ENCODE measurements at places on chromosomes 2 and 18.
A peak's percentile ranks its signal among the peaks of the same experiment; 100 is the strongest.

DNA sequence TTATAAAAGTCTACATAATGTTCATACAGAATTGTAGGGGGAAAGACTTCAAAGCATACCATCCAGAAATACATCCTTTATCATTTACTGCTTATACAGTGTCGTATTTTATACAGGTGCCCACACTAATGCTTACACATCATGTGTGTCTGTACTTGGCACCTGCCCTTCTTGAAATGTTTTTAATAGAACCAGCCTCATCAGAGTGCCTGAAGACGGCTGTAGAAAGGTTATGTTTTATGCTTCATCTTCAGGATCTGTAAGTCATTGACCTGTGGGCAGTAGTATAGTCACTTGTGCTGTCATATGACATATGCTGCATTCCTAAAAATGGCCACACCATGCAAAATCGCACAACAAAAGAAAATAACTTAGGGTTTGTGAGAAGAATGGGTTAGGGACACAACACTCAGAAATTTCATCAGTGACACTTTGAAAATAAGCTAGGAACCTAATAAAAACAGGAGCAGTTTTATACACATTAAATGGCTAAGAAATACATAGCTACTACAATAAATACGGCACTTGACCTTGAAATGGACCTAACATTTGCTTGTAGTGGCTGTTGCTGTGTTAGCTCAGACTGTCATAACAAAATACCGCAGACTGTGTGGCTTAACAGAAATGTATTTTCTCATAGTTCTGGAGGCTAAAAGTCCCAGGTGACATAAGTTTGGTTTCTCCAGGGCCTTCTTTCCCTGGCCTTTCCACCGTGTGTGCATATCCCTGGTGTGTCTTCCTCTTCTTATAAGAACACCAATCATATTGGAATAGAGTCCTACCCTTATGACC is 112.6 kb downstream of the CERS6 start:
- DNase-seq: no peak

DNA sequence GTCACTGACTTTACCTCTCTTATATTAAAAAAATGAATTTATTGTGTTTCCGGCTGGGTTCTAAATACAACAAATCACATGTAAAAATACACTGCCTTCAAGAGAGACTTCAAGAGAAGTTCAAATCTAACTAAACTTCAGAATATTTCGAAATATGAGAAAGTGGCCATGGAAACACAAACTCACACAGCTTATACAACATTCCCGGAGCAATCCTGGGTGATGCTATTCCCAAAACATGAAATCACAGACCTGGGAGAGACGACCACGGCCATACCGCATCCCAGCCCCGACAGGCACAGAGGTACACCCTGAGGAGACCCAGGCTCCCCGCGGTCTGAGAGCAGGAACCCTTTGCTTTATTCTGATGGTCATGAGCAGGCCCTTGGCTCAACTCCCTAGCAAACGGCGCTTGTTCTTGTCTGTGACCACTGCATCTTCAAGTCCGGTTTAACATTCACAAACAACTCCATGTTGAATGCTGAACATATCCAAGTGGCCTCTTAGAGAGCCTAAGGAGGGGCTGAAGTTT is 185.4 kb upstream of the REV1 start:
- no peak for DNase-seq

GRCh38 chr2:210873631-210874030 is 317.2 kb downstream of the CPS1 start:
- DNase-seq: no peak

DNA sequence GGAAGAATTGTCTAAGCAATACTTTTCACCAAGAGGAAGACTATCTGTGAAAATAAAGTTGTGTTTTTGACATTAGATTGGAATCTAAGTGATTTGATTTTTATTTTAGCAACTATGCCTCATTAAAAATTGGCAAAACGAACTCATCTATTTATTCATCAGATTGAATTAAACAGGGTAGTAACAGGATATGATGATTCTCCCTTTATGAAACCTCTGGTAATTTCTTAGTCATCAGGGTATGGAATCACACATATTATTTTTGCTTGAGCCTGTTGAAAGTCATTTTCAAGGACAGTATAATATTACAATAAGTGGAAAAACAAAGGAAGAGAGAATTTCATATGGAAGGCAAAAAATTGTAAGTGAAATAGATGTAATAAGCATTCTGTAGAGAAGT is 22.0 kb downstream of the ZNF804A start:
- no peak for DNase-seq

DNA sequence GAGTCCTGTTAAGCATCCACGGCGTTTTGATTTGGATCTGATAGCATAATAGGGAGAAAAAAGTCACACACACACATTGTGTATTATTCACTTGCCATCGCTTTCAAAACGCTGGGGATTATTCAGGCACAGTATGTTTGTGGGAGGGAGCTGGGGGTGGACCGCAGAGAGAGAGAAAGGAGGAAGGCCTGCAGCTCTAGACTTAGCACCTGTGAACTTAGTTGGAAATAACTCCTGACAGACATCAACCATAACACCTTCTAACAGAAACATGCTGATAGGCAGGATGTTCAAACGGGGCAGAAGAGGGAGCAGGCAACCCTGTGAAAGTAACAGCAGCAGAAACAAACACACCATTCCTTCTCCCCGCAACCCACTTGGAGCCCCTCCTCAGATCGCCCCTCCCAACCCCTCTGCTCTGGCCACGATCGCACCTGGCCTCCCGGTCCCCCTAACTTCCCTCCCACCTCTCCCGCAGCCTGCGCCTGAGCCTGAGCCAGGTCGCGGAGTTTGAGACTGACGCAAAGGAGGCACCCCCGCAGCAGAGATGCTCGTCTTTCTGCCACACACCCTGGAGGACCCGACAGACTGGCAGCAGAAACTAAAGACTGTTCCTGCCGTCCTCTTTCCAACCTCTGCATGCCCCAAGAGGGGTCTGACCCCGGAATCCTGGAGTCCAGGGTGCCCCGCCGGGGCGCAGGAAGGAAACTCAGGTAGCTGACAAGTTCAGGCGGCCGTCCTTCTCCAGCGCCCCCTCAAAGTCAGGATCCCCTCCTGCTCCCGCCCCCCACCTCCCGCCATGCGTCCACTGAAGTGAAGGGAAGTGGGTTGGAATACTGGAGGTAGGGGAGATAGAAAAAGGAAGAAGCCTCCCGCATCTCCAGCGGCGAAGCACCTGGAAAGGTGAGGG is 738 bp downstream of the CHST9 start:
- no peak for DNase-seq

DNA sequence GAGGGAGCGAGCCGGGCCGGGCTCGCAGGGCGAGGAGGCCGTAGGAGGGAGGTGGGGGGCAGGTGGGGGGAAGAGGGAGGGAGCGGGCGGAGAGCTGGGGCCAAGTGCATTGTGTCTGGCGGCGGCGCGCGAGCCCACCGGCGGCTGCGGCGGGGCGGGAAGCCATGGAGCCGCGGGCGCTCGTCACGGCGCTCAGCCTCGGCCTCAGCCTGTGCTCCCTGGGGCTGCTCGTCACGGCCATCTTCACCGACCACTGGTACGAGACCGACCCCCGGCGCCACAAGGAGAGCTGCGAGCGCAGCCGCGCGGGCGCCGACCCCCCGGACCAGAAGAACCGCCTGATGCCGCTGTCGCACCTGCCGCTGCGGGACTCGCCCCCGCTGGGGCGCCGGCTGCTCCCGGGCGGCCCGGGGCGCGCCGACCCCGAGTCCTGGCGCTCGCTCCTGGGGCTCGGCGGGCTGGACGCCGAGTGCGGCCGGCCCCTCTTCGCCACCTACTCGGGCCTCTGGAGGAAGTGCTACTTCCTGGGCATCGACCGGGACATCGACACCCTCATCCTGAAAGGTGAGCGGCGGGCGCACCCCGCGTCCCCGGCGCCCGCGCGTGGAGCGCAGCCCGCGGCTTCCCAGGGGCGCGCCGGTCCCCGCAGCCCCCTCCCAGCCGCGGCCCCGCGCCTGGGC is at the start of gene TMEM178A:
TMEM178A (plus strand) TSS at position 107 of the 680 bp plus-strand sequence; CDS start at position 165, 58 bp downstream.
- peak; percentile 45 for DNase-seq

- no peak for DNase-seq
Measured at GRCh38 chr2:68776124-68776523, 41.5 kb downstream of the ARHGAP25 start.

DNA sequence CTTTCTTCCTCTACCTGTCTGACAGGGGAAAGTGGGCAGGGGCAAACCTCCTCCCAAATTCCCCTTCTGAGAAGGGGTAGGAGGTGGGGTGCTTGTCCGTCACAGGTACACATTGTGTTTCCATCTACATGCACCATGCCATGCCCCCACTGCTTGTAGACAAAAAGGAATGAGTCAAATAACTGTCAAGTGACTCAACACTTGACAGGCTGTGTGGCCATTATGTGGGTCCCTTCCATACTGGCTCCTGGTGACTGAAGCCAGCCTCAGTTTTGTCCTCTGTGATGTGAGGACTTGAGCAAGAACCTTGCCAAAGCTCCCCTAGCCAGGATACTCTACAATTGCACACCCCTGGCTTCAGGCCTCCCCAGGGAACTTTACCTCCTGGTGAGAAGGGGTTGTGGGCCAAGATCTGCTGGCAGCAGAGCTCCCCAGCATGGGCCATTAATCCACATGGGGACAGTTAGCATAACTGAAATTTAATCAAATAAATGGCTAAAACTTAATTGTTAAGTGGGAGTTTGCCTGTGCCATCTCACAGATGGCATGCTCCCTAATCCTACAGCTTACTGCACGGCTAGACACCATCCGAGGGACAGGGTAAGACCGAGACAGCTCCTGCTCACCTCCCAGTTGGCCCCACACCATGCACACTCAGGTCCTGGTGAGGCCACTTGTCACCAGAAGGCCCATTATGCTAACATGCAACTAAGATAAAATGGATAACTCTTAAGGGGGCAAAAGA is 140.2 kb downstream of the BCL11A start:
- no peak for DNase-seq

GRCh38 chr2:161424891-161425727 is 9.0 kb downstream of the TBR1 start:
- no peak for DNase-seq

- DNase-seq: no peak
Measured at GRCh38 chr2:60383401-60384143, 169.9 kb downstream of the BCL11A start.

DNA sequence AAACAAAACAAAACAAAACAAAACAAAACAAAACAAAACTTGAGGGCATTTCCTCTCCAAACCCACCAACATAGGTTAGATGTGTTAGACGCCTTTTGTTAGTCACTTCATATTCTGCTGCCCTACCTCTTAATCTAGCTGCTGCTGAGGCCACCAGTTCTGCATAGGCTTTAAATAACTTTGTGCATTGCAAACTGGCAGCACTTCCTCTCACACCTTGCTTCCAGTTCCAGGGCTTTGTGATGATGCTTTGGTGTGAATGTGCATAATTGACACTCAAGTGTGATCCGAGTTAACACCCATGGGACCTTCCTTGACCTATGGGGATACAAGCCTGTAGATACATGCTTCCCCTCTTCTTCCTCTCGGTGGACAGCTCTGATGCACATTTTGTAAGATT is 2.3 kb upstream of the SERPINB11 start:
- no peak for DNase-seq

GRCh38 chr2:136221026-136221425 is 103.1 kb upstream of the CXCR4 start:
- DNase-seq: no peak

- peak; percentile 53 for DNase-seq
Measured at GRCh38 chr18:2961821-2962220, 51.1 kb downstream of the LPIN2 start.

DNA sequence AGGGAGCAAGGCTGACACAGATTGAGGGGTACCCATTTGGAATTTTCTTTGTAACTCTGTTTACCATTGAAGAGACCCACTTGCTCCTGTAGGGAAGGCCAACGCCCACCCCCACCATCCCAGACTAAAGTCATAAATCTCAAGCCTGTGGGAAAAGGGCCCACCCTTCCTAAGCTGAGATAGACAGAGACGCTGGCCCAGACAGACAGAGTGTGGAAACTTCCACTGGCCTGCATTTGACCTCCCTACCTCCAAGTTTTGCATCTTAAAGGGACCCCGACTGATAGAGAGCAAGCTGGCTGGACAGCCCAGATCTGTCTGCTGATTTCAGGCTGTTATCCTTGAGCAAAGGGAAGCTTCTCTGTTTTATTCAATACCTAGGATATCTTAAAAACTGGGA is 48.2 kb upstream of the SLC14A2 start:
- peak; percentile 53 for DNase-seq

- no peak for DNase-seq
Measured at GRCh38 chr2:145503511-145503910, 983.6 kb upstream of the ZEB2 start.

DNA sequence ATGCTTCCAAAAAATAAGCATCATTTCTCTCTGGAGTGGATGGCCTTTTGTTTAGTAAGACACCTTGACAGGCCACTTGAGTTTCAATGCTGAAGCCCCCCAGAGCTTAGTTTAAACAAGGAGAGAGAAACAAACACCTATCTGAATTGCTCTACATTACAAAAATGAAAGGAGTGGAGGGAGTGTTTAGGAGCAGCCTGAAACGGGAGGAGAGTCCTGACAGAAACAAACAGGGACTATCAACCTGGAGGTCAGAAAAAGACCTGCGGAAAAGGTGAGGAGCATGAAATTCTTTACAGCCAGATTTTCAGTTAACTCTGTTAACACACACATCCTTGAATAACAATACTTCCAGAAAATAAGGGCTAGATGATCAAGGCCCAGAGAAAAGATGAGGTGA is 126.2 kb downstream of the NR4A2 start:
- DNase-seq: no peak

DNA sequence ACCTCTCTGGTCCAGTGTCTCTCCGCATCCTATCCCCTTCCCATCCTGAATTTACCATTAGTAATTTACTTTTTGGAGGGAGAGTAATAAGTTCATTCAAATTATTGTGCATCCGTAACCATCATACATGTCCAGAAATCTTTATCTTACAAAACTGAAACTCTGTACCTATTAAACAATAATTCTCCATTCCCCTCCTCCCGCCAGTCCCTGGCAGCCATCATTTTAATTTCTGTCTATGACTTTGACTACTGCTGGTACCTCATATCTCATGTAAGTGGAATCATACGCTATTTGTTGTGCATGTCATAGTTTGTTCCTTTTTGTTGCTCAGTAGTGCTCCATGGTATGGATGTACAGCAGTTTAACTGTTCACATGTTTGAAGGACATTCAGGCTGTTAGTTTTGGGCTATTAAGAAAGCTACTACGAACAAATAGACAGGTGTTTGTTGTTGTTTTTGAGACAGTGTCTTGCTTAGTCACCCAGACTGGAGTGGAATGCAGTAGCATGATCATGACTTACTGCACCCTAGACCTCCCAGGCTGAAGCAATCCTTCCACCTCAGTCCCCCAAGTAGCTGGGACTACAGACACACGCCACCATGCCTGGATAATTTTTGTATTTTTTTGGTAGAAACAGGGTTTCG is 2.0 kb downstream of the LIMS1 start:
- DNase-seq: no peak

DNA sequence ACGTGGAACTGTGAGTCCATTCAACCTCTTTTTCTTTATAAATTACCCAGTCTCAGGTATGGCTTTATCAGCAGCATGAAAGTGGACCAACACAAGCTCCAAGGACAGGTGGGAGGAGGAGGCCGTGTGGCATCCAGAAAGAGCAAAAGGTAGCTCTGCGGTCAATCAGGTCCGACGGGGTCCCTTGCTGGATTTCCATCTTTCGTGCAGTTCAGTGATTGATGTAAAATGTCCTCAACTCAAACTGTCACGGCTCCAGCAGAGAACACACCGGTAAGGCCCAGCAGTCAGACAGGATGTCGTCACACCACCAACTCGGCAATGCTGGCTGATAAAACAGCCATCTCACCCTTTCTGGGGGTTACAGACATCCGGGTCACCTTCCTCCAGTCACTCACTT is 123.3 kb downstream of the PXDN start:
- peak; percentile 9 for DNase-seq

- DNase-seq: no peak
Measured at GRCh38 chr2:8575834-8576423, 105.9 kb upstream of the ID2 start.

GRCh38 chr2:235935773-235936172 is 232.4 kb downstream of the GBX2 start:
- no peak for DNase-seq

Data from left hindlimb (tissue), 1 donor.